ENCODE measurements at places on chromosomes 4 and X. TPM values are rescaled to one million over a fixed set of nuclear protein-coding genes. Genes with fewer than 3 reads are reported as not detected.

The FGF13 gene
- total RNA-seq = 0.14 TPM

The DGKK gene
- total RNA-seq = not detected

The IL1RAPL1 gene
- total RNA-seq = not detected

The EVC gene
- 15.3 TPM for total RNA-seq

The JCHAIN gene
- total RNA-seq = 0.16 TPM

The LINC00632 gene
- total RNA-seq = 2.8 TPM

The TMSB15C gene
- total RNA-seq = 0.31 TPM

The CT45A8 gene
- total RNA-seq = not detected

The TAF1 gene
- 17.2 TPM for total RNA-seq

Measured in A549 treated with DMSO at 1 μM for 4 hours (cell line).